BJ (cell line): ENCODE measurements at places on chromosomes 12 and 14. TPM values are rescaled to one million over a fixed set of nuclear protein-coding genes. Genes with fewer than 3 reads are reported as not detected.

DNA sequence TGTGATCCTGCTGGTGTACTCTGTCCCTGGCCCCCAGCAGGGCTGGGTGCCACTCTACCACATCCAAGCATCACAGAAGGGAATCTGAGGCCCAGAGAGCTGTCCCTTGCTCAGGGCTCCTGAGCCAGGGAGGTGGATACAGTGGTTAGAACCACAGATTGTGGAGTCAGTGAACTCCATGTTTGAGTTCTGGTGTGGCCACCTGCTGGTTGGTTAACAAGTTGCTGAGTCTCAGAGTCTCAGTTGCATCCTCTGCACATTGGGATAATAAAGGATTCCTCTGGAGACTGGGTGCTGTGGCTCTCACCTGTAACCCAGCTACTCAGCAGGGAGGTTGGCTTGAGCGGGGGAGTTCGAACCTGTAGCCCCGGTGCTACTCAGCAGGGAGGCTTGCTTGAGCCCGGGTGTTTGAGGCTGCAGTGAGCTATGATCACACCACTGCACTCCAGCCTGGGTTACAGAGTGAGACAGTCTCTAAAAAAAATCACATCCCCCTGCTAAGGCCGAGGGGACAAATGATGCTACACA is 39.4 kb downstream of the MVK start:
- DNase-seq: no peak

GRCh38 chr14:67395876-67396189 is 16.1 kb downstream of the PLEK2 start:
- DNase-seq: no peak

DNA sequence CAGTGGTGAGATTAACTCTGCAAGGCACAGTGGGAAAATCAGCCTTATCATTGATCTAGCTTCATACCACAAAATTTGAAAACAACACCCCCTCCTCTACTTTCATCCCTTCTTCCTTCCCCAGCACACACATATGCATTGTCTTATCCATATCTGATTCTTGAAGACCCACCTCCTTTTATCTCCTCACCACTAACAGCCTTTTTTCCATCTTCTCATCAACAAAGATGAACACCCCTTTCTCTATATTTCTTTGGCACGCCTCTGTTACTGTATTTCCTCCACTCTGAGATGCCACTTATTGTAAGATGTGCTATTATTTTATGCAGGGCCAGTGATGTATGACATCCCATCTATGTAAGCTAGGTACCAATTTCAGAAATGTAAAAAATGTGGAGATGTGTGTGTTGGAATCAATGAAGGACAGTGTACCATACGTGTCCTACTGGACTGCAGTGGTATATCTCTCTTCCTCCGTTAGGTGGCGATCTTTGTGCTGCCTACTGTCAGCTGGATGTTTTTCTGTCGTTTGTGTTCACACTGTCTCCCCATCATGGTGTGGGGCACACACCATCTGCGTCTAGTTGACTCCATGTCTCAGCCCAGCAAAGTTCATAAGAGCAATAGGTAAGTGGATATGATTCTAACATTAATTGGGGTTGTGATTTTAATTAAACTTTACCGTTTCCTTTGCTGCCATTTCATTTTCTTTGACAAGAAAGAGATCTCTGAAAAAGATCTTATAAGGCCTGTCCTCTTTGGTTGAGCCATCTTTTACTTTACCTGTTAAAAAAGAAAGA is 24.0 kb downstream of the CCDC38 start:
- DNase-seq: no peak

GRCh38 chr14:102866982-102867761 is 55.3 kb upstream of the AMN start:
- DNase-seq: no peak

The NID2 gene
- 253 and 279 TPM in 2 replicates for polyA plus RNA-seq

DNA sequence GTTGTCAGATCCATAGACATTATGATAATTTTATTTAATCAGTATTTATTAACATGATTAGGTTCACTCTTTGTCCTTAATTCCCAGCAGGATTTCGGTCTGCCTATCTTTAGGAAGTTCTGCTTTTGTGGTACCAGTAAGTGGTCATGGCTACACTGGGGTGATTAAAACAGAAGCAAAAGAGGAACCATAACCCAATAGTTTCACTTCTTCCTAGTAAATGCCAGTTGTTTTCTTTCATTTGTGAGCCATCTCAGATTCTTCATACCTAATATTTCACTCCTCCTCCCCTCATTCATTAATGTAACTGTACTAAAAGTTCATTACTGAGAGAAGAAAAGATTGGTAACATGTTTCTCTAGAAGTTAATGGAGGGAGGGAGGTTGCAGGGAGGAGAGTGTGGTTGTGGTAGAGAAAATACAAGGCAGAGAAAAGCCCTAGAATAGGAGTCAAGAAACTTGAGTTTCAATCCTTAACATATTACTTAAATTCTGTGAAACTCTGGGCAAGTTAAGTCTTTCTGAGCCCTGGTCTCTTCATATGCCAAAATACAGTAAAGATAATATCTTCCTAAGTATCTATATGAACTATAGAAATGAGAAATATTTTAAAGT is 101.2 kb downstream of the PEBP1 start:
- no peak for DNase-seq
